ENCODE measurements at places on chromosomes 3 and 15.

DNA sequence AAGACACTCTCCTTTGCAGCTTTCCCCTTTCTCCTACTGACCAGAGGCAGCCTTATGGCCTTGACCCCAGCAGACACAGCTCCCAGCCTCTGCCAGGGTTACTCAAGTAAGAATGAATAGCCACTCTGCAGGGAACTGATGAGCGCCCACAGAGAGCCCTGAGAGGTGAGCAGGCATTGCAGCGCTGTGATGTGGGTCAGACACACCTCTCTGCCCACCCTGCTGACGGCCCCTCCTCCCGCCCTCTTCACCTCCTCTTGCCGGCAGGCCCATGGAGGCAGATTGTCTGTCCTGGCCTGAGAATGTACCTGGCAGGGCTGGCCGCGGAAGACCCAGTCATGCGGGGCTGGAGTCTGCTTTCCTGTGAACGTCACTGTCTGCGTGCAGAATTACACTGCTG is 512.6 kb upstream of the PPP2R3A start:
- DNase-seq = no peak

GRCh38 chr3:143437405-143437804 is 317.8 kb downstream of the CHST2 start:
- DNase-seq = no peak

DNA sequence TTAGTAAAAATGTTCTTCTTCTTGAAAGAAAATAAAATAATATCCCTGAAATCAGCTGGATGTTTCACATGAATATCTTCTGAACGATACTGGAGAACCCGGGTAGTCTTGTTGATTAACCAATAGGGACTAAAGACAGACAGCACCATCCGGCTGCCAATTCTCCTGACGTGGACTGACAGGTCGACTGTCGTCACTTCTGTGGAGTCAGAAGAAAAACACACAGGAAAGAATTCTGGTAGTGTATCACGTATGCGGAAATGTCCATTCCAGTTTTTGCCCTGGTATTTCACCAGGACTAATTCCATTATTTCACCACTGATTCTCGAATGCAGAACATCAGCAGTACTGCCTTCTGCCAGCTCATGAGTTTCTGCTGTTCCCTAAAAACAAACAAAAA is 144.6 kb downstream of the VPS13C start:
- DNase-seq = no peak

DNA sequence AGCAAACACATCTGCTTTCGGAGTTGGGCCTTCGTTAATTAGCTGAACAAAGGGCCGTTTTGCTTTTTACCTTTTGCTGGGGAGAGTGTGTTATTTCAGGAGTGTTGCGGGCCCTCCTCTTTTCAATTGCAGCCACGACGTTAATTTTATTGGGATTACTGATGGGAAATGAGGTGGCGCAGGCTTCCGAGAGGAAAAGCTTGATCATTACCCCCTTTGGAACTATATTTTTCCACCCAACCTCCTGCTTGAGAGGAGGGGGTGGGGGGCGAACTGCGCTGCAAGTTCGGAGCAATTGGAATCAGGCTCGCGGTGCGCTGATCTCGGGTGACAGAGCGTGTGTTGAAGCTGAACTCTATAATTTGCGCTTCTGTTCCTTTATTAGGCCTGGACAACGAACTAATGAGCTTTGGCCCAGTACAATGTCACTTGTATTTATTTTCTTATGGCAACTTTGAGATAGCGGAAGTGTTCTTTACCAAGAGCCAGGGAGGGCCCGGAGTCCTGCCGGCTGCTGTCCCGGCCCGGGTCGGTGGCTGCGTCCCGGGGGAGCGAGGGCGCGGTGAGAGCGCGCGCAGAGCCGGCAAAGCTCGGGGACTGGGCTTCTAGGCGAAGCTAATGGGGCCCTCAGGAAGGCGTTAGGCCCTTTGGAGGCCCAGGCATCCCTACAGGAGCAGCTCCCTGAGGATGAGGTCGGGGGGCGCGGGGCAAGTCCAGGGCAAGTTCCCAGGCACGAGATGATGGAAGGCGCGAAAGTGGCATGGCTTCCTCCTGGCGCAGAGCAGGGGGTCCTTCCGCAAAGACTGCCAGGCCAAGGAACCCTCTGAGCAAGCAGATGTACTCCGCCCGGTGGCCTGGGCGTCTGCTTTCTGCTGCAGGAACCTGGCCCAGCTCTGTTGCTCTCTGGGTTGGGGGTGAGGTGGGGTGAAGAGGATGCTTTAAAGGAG is 12.9 kb downstream of the NR2F2 start:
- no peak for DNase-seq

DNA sequence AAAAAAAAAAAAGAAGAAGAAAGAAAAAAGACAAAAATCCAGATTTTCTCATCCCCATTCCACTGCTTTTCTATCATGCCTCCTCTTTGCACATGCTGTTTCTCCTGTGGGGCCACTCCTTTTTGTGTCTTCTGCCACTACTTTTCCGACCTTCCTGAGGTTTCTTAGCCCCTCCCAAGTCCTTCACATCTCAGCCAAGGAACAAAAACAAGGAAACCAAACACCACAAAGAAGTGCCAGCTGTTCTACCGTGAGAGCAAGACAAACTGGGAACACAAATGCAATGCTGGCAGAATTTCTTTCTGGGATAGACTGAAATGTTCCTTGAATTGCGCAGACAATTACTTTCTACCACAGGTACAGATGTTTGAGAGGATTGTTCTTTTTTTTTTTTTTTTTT is 83.2 kb downstream of the MB21D2 start:
- DNase-seq = no peak

- DNase-seq = no peak
Measured at GRCh38 chr15:60531801-60532200, 52.9 kb upstream of the ICE2 start.

- DNase-seq = no peak
Measured at GRCh38 chr3:163056874-163057497, 1560.4 kb downstream of the OTOL1 start.

- DNase-seq = no peak
Measured at GRCh38 chr15:69484837-69485236, 32.2 kb downstream of the RPLP1 start.

DNA sequence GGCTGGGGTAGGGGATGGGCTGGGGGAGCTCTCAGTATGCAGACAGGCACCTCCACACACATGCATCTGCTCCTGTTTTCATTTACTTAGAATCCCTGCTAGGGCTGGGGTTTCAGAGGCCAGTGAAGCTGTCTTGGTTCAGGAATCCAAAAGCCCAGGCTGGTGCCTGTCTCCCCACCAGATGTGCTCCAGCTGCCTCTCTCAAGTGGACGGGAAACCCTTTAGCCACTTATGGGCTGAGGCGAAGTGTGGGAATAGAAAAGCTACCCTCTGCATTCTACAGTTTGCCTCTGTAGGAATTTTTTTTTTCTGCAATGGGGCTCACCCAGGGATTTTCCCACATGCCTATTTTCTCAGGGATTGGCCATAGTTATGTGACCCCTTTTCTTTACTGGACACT is 72.5 kb downstream of the ATP2B2 start:
- no peak for DNase-seq

GRCh38 chr3:94167796-94168195 is 104.9 kb downstream of the NSUN3 start:
- no peak for DNase-seq

DNA sequence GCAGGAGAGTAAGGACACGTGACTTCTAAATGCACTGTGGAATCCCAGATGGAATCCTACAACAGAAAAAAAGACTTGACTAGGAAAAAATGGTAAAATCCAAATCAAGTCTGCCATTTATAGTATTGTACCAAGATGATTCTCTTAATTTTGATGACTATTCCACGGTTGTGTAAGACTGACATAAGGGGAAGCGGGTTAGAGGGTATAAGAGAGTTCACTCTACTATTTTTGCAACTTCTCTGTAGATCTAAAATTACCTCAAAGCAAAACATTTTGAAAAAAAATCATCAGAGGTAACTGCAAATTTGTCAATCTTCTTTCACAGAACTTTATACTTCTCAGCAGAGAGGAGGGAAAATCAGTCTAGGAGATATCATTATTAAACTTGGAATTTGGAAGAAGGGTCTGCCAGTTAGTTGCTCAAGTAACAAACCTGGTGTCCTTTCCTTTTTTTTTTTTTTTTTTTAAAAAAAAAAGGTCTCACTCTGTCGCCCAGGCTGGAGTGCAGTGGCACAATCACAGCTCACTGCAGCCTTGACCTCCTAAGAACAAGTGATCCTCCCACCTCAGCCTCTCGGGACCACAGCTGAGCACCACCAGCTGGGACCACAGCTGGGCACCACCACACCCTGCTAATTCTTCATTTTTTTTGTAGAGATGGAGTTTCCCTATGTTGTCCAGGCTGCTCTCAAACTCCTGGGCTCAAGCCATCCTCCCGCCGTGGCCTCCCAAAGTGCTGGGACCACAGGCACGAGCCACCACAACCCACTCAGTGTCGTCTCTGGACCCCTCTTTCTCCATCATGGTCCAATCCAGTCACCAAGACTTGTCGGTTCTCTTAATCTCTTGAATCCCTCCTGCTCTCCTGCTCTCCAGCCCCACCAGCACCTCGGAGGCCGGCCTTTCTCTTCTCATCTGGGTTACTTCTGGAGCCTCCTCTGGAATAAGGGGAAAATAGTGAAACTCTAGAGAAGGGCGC is 14.9 kb upstream of the HES1 start:
- no peak for DNase-seq

GRCh38 chr15:40250771-40251483 is 12.1 kb downstream of the PAK6 start:
- DNase-seq = no peak

- no peak for DNase-seq
Measured at GRCh38 chr3:128133273-128133883, 9.8 kb upstream of the RUVBL1 start.

GRCh38 chr15:83602021-83602420 is 51.9 kb upstream of the ADAMTSL3 start:
- no peak for DNase-seq

GRCh38 chr3:171404376-171404967 is 55.7 kb downstream of the TNIK start:
- DNase-seq = no peak

DNA sequence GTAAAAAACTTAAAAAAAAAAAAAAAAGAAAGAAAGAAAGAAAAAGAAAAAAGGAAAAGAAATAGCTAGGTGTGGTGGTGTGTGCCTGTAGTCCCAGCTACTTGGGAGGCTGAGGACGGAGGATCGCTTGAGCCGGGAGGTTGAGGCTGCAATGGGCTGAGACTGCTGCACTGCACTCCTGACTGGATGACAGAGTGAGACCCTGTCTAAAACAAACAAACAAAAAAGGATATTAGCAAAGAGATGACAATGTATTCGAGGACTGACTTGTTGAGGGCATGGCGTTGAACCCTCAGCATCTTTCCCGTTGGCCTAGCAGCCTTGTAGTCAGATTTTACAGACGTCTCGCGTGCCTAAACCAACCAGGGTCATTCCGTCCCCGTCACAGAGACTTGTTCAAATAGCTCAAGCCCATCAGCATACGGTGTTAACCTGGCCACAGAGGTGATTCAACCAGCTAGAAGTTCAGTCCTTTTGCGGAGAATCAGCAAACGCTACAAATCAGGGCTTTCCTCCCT is 528 bp upstream of the NIT2 start:
- no peak for DNase-seq
